ENCODE measurements at places on chromosomes 11 and 22. TPM values are rescaled to one million over a fixed set of nuclear protein-coding genes. Genes with fewer than 3 reads are reported as not detected.
A peak's percentile ranks its signal among the peaks of the same experiment; 100 is the strongest.

Gene SLC25A1
- 155 TPM for total RNA-seq

Gene GGTLC3
- not detected for total RNA-seq

Gene OR51I1
- total RNA-seq = not detected

Gene ATG13
- 101 TPM for total RNA-seq

Gene CD59
- 149 TPM for total RNA-seq

- DNase-seq = no peak
Measured at GRCh38 chr22:50361688-50362087, 18.6 kb downstream of the PPP6R2 start.

GRCh38 chr11:14617241-14618027, 26.2 kb upstream of the PDE3B start:
- DNase-seq = no peak

DNA sequence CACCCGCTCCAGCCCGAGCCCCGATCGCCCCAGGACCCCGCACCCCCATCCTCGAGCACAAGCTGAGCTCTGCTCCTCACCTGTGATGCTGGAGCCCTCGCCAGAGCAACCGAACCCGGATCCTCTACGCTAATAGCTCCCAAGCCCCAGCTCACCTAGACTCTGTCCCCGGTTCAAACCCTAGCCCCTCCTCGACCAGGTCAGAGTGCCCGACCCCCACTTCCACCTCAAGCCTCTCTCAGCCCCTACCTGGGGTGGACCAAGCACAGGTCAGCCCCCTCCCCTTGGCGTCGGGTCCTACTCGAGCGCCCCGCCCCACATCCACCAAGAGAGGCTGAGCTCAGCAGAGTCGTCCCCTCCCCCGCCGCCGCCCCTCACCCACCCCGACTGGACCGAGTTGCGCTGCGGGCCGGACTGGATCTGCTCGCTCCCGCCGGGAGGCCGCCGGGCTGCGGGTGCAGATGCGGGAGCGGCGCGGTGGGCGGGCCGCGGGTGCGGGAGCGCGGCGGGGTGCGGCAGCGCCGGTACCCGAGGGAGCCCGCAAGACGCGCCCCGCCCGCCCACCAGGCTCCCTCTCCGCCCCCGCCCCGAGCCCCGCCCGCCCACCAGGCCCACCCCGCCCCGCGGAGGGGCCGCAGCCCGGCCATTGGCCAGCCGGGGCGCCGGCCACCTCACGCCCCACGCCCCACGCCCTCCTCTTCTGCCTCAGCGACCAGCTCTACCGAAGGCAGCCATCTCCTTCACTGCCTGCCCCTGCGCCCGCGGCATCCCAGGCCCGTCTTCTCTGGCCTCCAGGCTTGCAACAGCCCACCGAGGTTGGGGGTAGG, 577 bp upstream of the DKK3 start:
- peak; percentile 83 for DNase-seq

GRCh38 chr22:44403602-44404329, 91.0 kb upstream of the SHISAL1 start:
- peak; percentile 24 for DNase-seq

DNA sequence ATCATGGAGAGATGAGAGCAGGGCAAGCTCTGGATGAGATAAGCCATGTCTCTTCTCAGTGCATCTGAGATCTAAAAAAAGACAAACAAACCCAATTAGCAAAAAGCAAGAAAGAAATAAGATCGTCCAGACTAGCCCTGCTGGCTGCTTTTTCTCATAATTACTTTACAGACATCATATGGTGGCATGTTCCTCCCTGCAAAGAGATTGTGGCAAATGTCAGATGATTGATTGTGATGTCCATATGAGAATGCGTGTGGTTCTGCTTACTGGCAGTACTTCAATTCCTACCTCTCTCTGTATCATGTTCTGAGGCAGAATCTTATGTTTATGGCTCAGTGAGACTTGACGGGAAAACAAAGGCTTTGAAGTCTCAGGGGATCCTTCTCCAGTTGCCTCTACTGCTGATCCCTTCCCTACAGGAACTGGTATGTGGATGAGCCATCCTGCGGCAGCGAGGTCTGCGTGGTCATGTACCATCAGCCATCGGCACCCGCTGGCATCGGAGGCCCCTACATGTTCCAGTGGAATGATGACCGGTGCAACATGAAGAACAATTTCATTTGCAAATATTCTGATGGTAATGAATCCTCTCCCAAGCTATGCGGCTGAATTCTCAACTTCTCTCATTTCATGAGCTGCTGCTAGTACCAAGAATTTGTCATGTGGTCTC, 8.8 kb downstream of the LAYN start:
- no peak for DNase-seq

DNA sequence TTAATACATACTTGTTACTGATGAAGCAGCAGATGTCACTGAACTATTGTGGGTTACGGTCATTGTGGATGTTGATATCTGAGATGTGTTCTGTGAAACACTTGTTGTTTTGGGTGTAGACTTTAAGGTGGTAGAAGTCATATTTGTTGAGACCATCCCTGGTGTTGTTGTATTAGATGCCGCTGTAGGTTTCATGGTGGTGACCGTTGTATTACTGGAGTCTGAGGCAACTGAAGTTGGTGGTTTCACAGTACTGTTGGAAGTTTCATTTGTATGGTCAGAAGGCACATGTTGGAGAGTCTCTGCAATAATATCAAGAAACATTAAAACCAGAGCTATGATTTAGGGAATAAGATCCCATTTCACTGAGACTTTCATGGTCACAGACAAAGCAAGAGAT, 50.7 kb downstream of the TMEM123 start:
- DNase-seq = no peak

Measured in Caco-2 (cell line).